ENCODE measurements at places on chromosomes 13 and 19. TPM values are rescaled to one million over a fixed set of nuclear protein-coding genes. Genes with fewer than 3 reads are reported as not detected.
A peak's percentile ranks its signal among the peaks of the same experiment; 100 is the strongest.

DNA sequence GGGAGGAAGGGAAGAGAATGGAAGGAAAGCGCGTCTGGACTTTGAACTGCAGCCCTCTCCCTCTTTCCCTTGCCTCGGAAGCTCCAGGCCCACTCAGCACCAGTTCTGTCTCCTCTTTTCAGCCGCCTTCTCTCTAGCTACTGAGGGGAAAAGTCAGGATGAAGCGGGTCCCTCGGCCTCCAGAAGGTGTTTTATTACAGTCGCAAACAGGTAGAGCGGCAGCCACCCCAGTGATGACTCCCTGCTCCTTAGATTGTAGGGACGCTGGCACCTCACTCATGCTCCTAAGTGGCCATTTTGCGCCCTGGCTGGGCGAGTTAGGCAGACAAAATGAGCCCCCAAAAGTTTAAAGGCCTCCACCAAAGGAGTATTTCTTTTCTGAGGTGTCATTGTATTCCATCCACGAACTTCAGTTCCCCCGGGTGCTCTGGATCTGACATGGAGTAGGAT is 954 bp upstream of the STK24 start:
- DNase-seq: peak; percentile 51

ZNF549 gene
- total RNA-seq: 5.8 TPM

ZNF296 gene
- total RNA-seq: under 0.01 TPM

TNNI3 gene
- not detected for total RNA-seq

CALR3 gene
- total RNA-seq: not detected
